ENCODE measurements at places on chromosomes 12 and 14.
A peak's percentile ranks its signal among the peaks of the same experiment; 100 is the strongest.

- DNase-seq: no peak
These were observed 67.2 kb upstream of the DLK1 start for GRCh38 chr14:100659345-100660001.

GRCh38 chr12:93370947-93371346, 6.8 kb upstream of the NUDT4 start:
- DNase-seq: no peak

DNA sequence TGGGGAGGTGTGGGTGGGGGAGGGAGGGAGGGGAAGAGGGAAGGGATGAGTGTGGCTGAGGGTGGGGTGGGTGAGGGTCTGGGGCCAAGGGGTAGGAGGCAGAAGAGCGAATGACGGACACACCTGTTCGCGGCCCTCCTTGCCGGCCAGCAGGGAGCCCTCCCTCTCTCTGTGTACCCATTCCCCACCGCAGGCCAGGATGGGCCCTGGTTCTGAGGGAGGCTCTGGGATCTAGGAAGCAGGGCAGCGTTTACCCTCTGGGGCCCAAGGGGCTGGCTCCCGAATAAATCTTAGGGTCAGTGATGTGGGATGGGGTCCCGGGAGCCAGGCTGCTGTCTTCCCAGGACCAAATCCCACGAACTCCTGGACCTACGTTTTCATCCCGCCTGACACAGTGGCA, 46.0 kb upstream of the ESRRB start:
- DNase-seq: no peak

GRCh38 chr12:112063273-112063672, 45.3 kb downstream of the NAA25 start:
- no peak for DNase-seq

DNA sequence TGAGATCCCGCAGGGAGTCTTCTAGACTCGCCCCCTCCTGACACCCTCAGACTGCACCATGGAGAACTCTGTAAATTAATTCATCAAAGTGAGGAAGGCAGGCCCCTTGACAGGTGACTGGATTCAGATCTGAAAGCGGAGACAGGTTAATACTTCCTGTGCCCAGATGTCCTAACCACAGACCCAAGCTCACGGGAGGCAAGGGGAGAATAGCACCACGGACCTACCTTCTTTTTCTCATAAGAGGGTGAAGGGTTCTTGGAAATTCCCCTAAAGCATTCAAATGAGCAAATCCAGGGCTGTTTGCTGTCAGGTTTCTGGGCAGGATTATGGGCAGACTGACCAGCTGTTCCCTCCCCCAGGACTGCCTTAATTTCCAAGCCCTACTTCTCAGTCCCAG, 170.0 kb downstream of the ZFP36L1 start:
- DNase-seq: no peak

DNA sequence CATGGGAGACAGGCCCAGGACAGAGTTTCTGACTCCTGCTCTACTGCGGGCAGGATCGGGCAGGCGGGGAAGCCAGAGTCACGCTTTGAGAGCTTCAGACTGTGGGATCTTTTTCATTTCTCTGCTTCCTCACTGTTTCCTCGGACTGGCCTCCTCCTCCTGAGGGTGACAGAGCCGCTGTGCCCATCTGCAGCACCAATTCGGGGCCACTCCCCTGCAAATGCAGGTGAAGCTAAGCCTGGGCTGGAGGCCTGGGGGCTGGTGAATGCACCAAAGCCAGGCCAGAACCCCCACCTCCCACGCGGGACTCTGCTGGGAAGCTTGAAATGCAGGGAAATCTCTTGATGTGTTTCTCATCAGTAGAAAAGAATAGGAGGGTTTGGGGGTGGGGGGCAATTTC, 77.5 kb downstream of the FOXN3 start:
- no peak for DNase-seq

- DNase-seq: no peak
These were observed 158.2 kb downstream of the SLC38A4 start for GRCh38 chr12:46667551-46667950.

- no peak for DNase-seq
These were observed 2.6 kb downstream of the KRT82 start for GRCh38 chr12:52403561-52403960.

- DNase-seq: no peak
These were observed 109.1 kb upstream of the MAX start for GRCh38 chr14:65211341-65211987.

DNA sequence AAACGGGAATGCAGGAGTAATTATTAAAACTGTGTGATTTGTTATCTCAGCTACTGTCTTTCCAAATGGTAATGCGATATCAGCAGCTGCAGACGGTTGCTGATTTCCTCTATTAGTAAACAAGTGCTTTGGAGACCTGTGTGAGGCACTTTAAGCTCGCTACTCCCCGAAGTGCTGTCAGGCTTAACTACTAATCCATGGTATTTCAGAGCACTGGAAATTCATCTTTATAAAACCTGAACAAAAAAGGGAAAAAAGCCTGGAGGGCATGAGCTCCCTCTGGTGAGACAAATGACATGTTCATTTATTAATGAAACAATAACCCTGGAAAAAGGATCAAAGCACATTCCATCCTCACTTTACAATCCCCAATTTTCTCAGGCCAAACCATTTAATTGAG, 143.6 kb upstream of the OTX2 start:
- no peak for DNase-seq

DNA sequence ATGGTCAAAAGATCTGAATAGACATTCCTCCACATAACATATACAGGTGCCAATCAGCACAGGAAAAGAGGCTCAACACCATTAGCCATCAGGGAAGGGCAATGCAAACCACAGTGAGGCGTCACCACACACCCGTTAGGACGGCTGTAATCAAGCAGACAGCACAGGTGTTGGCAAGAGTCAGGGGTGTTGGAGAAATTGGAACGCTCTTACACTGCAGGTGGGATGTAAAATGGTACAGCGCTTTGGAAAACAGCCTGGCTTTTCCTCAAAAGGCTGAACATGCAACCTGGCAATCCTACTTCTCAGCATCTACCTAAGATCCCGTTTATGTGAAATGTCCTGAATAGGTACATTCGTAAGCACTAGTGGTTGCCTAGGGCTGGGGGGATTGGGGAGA, 21.5 kb upstream of the MMP17 start:
- DNase-seq: no peak

- DNase-seq: no peak
These were observed 816 bp upstream of the GDF11 start for GRCh38 chr12:55741931-55742680.

GRCh38 chr12:70829070-70829469, 91.5 kb downstream of the PTPRR start:
- no peak for DNase-seq

- no peak for DNase-seq
These were observed 784.9 kb downstream of the MED13L start for GRCh38 chr12:115492553-115492952.

DNA sequence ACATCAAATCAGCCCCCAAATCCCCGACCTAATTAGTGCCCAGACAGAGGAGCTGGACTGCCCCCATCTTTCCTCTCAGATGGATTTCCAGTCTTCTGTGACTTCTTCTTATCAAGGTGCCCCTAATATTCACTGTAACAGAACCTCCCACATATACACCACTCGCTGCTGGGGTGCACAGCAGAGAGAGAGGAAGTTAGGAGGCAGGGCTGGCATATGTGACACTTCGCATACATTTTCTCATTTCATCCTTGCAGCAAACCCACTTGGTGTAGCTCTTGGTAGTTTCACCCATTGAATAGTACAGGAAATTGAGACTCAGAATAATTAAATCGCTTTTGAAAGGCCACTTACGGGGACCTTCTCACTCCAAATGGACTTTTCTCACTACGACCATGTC, 56.5 kb upstream of the CCND2 start:
- DNase-seq: no peak

DNA sequence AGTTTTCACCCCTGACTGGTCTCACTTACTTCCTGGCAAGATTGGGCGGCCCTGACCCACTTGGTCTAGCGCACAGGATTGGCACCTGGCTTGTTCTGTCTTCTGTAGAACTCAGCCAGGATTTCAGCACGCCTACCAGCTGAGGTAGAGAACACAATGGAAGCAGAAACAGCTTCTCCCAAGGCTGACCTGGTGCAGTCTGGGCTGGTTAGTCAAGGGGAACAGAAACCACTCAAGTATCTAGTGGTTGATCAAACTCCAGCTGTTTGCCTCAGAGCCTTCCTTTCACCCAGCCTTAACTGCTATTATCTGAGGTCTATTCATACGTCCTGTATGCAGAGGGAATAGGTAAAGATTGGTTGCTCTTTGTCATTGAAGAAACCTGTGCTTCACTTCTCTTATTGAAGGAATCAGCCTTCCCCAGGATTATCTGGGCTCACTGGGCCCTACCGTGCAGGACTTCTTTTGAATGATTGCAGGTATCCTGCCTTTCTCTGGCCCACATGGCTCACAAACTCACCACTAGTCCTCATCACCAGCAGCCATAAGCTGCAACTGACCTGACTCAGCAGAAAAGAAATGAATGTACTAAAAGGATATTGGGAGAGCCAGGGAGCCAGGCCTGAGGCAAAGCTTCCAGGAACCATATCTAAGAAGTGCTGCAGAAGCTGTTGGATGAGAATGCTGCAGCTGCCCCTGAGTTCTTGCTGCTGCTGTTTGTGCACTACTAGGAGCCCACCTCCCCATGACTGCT, 2.5 kb upstream of the PLEKHD1 start:
- no peak for DNase-seq

GRCh38 chr12:111220363-111220762, 148.5 kb downstream of the PHETA1 start:
- DNase-seq: no peak

GRCh38 chr12:11812586-11813437, 163.3 kb downstream of the ETV6 start:
- no peak for DNase-seq

DNA sequence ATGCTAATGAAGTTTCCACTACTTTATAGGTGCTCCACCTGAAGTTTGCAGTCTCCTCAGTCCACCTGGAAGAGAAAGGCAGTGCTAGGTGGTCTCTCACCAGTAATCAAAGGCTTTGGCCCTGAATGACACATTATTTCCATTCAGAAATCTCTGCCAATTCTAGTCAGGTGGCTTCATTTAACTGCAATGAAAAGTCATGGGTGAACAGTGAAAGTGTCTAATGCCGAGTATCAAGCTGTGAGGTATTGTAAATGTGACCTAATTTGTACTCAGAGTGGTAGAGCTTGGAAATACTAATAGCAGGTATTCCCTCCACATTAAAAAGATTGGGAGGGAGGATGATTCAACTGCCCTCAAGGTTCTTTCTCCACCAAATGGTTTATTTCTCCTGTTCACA, 220.9 kb upstream of the LRFN5 start:
- no peak for DNase-seq

DNA sequence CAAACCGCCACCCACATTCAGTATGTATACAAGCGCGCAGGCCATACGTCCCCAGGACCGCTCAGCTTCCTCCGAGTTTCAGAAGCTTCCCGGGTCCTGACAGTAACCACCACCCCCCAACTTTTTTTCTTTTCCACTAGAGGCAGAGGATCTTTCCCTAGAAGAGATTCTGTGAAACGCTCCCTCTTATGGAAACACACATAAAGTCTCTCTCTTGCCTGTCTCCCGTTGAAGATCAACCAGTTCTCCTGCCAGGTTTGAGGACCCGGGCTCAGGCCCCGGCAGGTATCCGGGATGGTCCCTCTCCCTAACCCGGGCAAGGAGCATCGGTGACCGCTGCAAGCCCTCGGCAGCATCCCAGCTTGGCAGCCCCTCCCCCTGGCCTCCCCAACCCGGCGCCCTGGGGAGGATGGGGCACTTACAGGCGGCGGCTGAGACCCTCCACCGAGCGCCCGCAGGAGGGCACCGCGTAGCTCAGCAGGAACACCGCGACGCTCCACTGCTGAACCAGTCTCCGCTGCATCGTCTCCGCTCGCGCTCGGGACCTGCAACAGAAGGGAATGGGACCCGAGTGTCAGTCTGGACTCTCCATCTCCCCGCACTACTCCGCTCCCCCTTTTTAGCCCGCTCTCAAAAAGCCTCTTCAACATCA, 3.4 kb downstream of the PTHLH start:
- no peak for DNase-seq

- DNase-seq: peak; percentile 61
These were observed 11.1 kb upstream of the KRT7 start for GRCh38 chr12:52221912-52222457.

DNA sequence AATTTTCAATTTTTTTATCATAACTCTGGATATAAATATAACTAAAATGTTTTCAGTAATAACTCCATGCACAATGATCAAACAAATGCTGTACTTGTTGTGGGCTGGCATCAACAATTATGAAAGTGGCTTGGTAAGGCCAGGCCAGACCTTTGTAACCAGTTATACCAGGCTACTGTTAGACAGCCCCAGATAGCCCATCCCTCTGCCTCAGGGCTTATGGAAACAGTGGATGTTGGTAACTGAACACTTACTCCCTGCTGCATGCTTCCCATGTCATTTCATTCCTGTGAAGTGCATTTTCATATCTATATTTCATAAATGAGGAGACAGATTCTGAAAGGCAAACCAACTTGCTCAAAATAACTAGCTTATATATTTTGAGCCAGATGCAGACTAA, 195.0 kb downstream of the SYT1 start:
- no peak for DNase-seq

GRCh38 chr12:54596526-54596946, 8.1 kb upstream of the PPP1R1A start:
- peak; percentile 45 for DNase-seq

- DNase-seq: no peak
These were observed 225.3 kb downstream of the KCNH5 start for GRCh38 chr14:62819931-62820330.

DNA sequence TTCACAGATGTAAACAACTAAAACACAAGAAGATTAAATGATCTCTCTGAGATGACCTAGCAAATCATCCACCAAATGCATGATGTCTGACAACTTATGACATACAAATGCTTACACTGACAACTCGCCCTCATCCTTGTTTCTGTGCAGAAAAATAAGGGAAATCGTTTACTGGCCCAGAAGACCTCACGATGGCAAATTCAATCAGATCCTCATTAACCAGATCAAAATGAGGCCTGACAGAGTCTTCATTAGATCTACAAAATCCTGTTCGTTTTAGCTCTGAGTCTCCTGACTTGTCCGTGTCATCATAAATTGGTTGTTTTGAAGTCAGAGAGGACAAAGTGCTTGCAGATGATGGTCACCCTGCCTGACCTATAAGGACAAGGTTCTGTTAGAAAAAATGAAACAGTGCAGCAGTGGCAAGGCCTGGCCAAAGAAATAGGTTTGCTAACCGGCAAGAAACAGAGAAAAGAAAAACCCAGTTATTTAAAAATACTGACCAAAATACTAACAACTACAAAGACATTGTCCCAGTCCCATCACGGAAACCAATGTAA, 109.5 kb downstream of the BTG1 start:
- DNase-seq: no peak

DNA sequence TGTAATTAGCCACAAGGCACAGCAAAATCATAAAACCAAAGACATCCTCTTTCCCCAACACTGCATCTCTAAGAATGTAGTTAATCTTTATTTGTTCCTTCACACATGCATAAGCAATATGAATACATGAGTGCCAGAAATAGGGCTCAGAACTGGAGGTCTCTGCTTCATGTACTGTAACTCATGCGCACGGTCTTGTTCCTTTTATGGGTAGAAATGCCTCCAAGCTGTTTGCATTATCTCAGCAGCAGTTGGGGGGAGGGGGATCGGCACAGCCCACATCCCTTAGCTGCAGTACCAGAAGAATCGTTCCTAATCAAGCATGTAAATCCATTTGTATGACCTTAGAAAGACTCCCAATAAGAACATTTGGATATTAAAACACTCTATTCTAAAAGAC, 20.0 kb downstream of the RHOJ start:
- DNase-seq: no peak
